Fibroblast of skin of right biceps (primary cell): ENCODE measurements at places on chromosomes 2 and 18.
A peak's percentile ranks its signal among the peaks of the same experiment; 100 is the strongest.

DNA sequence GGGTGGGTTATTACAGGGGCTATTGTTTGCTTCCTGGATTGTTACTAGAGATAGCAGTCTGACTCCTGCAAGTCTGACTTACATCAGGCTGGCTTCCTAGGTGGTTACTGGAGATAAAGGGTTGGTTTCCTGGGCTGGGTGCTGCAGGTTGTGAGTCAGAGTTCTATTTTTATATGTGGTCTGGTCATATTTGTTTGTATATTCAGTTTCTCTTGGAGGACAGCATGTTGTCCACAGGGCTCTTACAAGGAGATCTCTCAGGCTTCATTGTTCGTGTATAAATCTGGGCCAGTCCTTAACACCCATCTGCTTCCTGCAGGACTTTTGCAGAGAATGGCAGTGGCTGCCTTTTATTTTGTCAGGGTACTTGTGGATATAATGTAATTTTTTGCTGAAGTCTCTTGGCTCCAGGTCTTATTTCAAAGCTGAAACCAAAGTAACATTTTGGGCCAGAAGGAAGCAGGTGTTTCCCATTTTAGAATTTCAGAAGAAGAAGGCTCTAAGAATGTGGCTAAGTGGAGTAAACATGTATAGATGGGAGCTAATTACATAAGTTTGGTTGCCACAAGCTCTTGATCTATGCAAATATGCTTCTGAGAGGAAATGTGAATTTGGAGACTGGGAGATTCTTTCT is 65.9 kb upstream of the SLC16A14 start:
- DNase-seq = peak; percentile 57

DNA sequence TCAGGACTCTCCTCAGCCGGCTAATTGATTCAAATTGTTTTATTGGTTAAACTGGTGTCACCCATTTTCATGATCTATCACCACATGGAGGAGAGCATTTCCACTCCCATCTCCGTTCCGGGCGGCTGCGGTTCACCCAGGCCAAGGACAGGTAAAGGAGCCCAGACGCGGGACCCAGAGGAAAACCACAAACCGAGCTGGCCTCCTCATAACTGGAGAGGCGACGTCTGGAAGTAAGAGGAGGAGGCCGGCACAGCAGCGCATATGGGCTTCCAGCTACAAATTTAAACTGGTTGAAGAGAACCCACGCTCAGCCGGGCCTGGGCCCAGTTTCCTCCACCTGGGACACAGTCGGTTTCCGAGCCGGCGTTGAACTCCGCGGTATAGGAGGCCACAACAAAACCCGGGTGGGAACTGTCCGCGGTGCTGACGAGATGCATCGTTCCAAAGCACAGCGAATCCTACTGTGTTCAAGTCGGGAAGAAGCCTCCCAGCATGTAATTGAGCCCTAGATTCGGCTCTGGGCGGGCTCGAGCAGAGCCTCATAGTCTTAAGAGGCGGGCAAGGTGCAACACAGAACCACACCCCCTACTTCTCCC is 3.0 kb upstream of the SKOR2 start:
- peak; percentile 54 for DNase-seq

DNA sequence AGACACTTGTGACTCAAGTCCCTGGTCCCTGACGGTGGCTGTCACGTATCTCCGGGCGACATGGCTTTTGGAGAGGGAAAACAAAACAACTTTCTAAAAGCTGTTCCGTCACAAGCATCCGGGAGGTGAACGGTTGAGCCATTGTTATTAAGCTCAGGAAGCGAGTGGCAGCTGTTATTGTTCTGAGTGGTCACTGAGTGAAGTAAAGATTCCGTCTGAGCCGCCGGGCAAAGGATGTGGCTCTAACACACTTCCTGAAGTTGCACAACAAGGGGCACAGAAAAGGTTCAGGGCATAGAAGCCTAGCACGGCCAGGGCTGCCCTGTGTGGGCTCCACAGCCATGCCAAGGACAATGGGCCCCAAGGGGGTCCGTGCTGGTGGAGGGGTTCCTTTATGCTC is 24.3 kb downstream of the INPP5D start:
- no peak for DNase-seq

- peak; percentile 11 for DNase-seq
These were observed 313.7 kb downstream of the SATB2 start for GRCh38 chr2:199144036-199144435.

- peak; percentile 79 for DNase-seq
These were observed 18.6 kb downstream of the THADA start for GRCh38 chr2:43576981-43577892.

DNA sequence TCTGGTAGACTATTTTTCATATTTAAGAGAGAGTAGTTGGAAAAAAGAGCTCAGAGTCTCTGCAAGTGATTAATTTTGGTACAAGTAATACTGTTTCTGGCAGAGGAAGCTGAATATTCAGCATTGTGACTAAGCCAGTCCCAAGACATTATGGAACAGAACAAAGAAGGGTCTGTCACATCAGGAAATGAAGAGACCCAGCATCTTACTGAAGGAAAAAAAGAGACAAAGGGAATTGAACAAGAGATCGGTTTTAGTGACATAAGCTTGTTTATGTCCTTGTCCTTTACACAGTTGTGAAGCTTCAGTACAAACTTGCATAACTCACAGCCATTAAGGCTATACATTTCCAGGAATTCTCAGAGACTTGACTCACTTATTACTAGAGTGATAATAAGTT is 568.5 kb upstream of the SLC8A1 start:
- DNase-seq = no peak

DNA sequence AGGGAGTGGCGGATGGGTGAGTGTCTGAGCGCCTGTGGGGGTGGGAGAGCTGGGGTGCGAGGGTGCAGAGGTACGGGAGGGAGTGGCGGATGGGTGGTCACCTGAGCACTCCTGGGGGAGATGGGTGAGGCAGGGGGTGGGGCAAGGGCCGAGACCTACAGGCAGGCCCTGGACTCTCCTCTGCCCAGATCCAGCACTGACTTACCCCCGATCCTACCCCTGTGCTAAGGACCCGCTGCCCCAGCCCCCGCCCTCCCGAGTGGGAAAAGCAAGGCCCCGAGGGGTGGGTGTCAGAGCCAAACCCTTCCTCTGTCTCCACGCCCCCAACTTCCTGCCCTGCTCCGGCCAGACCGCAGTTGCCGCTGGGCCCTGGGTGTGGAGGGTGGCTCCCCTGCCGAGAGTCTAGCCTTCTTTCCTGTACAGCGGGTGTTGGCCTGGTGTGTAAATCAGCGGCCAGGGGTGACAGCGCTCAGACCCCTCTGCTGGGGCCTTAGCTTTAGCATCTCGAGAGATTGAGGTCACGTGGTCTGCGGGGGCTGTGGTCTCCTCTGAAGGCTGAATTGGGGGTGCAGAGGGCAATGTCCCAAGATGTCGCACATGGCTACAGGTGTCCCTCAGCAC is 12.5 kb downstream of the BOK start:
- no peak for DNase-seq

DNA sequence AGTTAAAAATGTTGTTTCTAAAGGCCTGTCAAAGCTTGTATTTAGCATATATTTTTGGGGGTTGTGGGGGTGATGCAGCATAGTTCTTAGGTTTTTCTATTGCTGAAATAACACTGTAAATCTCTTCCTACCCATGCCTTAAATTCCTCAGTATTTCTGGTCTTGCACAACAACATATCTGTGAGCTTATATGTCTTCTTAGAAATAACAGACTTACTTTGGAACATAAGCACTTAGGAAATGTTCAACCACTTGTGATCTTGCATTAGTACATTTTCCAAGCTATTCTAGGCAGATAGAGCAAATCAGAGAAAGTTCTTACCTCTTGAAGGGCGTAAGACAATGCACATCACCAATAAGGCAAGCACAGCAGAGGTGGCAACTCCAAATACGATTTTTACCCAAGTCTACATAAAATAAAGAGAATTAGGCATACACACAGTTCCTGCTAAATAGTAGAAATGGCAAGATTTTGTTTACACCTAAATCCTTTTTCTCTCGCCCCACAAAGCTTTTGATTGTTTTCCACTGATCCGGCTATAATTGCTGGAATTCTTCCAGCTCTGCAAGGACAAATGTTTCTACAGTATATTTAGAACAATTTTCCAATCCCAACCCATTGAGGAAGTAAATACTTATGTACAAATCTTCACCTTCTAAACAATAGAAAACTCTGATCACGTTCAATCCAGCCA is 512 bp downstream of the FAP start:
- peak; percentile 92 for DNase-seq

- DNase-seq = no peak
These were observed 219.7 kb downstream of the VAPA start for GRCh38 chr18:10133516-10133915.

- DNase-seq = no peak
These were observed 96.1 kb downstream of the PIEZO2 start for GRCh38 chr18:11053293-11053692.

DNA sequence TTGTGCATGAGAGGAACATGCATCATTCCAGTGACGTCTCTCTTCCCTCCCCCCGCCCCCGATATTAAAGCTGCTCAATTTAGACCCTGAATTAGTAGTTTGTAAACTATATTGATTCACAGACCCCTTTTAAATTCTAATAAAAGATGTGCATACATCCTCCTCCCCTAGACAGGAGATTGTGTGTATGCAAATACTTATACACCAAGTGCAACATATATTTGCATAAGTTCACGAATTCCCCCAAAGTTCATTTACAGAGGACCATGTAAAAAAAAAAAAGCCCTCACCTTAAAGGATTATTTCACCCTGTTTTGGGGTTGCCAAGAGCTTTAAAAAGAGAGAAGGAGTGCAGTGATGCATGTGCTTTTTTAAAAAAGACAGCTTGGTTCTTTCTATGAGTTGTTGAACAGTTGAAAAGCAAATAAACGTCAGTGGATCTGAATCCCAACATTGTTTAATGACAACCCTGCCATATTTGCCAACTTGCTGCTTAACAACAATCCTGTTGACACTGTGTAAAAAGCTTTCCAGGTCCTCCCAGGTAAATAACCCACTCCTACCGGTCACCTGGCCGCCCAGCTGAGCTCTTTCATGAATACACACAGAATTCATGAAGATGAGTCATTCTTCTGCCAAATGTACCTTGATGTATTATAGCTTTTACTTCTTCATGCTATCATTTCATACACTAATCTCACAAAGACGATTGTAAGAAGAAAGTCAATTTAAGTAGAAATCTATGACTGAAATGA is 211.5 kb downstream of the IKZF2 start:
- no peak for DNase-seq

DNA sequence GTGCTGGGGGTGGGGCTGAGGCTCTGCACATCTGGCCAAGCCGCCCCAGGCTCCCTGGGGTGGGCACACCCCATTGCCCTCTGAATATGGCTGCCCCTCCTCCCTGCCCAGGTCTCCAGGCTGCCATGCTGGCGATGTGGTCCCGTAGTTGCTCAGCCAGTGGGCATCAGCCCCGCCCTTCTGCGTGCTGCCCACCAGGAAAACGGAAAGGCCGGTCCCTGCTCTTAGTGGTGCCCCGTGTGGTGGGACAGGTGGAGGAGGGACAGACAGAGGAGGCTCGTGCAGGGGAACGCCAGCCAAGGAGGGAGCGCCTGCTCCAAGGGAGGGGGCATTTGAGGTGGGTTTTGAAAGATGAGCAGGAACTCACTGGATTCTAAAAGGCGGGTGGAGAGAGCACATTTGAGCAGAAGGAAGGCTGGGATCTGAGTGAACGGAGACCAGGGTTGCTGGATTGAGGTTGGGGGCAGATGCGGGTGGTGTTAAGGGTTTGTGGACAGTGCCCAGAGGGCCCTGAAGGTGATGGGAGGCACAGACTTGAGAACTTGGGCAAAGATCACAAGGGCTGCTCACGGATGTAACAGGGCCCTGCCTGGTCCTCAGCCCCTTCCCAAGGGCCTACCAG is 6.7 kb upstream of the B3GNT7 start:
- DNase-seq = no peak

- DNase-seq = peak; percentile 70
These were observed 14.6 kb downstream of the TNS1 start for GRCh38 chr2:217988014-217988839.

- DNase-seq = no peak
These were observed 27.6 kb downstream of the LYPD1 start for GRCh38 chr2:132642415-132642814.

- peak; percentile 17 for DNase-seq
These were observed 255.3 kb upstream of the AGAP1 start for GRCh38 chr2:235238537-235238936.

DNA sequence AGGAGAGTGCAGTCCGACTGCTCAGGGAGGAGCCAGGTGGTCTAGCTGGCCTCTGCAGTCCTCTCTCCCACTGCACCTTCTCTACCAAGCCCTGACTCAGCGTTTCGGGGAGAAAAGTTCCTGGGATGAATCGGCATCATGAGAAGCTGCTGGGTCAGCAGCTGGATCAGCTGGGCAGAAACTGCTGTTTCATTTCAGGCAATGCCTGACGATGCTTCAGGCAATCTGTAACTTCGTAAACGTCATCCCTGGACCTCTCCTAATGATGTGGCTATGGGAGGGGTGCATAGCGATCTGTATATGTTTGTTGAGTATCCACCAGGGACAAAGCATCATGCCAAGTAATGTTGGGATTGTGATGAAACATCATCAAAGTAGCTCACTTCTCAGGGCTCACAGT is 20.7 kb downstream of the LIPG start:
- peak; percentile 25 for DNase-seq

- DNase-seq = no peak
These were observed 220.2 kb upstream of the SMAD7 start for GRCh38 chr18:49170925-49171505.

DNA sequence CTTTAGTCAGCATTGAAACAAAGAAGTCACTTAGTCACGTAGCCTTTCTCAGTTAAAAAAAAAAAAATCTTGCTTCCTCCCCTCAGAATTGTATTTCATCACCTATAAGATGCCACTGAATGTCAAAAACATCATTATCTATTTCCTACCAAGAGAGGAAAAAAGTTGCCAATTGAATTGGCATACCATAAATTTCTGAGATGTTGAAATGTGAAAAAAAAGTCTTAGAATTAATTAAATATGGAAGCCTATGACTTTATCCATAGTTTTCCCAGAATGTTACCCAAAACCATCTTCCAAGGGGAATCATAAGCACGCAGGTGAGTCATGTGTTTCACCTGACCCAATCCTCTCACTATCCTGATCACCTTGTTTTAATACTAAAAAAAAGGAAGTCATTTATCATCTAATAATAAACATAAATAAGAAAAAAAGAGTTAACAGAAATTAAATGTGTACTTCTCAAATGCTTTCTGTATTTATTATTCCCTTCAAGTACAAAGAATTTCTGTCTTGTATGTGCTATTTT is 205.7 kb downstream of the TCF4 start:
- DNase-seq = no peak

DNA sequence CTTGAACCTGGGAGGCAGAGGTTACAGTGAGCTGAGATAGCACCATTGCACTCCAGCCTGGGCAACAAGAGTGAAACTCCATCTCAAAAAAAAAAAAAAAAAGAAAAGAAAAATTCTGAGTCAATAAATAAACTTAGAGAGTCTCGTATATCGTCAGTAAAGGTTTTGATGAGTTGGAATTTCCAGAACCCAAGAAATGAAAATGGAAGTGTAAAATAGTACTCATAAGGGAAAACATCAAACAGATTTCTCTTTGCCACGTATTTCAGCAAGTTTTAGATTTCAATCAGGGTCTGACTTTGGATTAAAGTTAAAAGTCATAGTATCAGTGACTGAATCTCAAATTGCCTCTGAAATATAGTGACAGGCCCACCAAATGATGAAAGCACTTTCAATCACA is 71.4 kb upstream of the SPOPL start:
- no peak for DNase-seq

GRCh38 chr18:51361130-51361860 is 163.8 kb upstream of the MEX3C start:
- no peak for DNase-seq

GRCh38 chr2:20164734-20165478 is 60.0 kb downstream of the SDC1 start:
- peak; percentile 53 for DNase-seq

- DNase-seq = no peak
These were observed 32.2 kb downstream of the SH3YL1 start for GRCh38 chr2:231521-232185.

- DNase-seq = no peak
These were observed at the start of gene REG1A for GRCh38 chr2:79120194-79120713. REG1A (plus strand) TSS chr2:79120488; CDS start chr2:79120862, 374 bp downstream.
